Stimulated activated CD4-positive, alpha-beta T cell treated with anti-CD3 and anti-CD28 coated beads, Interleukin-12 subunit alpha, Interleukin-12 subunit beta, amount 100 ng/mL, for 4 hours (primary cell): ENCODE measurements at places on chromosomes 7 and 10.

GRCh38 chr7:51430480-51431086 is 114.0 kb upstream of the COBL start:
- peak; percentile 18 for DNase-seq

- DNase-seq: no peak
Observed at GRCh38 chr10:101284101-101284743, 55.0 kb upstream of the LBX1 start.

DNA sequence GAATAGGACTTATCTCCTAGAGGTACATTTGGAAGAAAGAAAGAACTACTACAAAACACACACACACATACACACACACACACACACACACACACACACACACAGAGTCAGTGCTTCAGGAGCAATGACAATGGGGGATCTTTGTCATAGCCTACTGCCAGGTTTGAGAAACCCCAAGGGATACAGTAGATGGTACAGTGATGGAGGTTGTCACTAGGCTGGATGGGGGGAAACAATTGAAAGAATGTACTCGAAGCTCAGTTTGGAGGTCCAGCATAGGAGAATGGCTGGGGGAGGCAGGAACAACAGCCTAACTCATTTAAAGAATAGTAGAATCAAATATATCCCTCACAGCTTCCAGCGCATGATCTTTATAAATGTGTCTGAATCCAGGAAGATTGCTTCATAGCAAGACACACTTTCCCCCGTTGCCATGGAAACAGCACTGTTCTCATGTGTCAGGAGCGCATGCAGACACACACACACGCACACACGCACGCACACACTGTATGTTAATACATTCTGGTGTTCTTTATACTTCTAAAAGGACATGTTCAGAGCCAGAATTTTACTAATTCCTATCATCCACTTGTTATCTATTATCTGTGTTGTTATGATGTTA is 32.6 kb upstream of the ZNRF2 start:
- DNase-seq: no peak

DNA sequence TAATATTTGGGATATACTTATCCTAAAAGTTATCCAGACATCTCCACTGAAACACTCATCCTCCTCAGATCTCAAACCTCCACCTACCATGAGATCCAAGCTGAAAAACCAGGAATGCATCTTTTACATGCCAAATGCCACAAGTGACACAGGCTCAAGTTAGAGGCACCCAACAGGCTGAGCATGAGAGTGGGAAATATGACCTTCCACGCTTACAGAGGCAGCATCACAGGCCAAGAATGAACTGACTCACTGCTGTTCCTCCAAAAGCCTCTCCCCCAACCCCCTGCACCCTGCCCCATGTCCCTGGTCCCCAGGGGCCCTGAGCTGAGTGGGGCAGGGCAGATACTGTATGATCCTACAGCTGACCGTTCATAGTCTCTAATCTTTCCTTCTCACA is 4.8 kb upstream of the MTPAP start:
- DNase-seq: no peak

- peak; percentile 4 for DNase-seq
Observed at GRCh38 chr7:20330928-20331909, 519 bp downstream of the ITGB8 start.

- DNase-seq: no peak
Observed at GRCh38 chr10:61786728-61787127, 114.8 kb upstream of the ARID5B start.

DNA sequence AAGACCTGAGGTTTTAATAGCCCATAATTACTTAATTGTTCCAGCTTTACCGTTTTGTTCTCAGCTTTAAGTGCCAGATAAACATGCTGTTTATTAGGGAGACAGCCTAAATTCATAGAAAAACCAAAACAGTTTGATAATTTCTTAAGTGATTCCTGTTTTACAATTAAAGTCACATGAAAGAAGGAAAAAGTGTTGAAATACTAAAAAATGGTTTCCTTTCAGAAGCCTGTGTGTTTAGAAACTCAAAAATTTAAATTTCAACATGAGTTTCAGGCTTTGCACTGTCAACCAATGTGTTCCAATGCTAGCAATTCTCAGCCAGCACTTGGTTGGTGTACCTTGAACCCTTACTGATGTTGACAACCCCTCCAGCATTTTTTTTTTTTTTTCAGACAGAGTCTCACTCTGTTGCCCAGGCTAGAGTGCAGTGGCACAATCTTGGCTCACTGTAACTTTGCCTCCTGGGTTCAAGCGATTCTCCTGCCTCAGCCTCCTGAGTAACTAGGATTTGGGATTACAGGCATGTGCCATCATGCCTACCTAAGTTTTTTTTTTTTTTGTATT is 135.3 kb downstream of the ICA1 start:
- no peak for DNase-seq

GRCh38 chr10:128217136-128217535 is 90.9 kb upstream of the MKI67 start:
- no peak for DNase-seq

DNA sequence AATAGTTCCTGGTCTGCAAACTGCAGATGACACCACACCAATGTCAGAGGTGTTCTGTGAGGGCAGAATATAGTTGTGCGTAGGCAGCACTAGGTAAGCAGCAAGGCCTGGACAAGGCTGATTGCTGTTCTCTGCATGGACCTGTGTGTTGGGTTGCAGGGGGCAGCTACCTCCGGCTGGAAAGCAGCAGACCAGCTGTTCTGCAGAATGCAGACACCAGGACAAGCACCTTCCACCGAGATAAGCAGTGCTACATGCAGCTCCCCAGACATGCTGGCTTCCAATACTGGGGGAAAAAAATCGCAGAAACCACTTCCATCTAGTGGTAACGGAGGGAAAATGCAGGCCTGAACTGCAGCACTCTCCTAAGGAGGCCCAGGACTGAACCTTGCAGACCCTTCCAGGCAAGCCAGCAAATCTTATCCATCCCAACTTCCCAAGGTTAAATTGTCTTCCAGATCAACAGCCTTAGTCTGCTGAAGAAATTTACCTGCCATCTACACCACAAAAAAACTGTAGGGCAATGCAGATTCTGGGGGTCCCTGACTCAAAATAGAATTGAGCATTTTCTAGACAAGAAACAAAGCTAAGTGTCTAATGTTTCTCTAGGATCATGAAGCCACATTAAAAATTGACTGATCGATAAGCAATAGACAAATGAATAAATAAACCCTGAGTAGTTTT is 50.5 kb upstream of the COBL start:
- no peak for DNase-seq

DNA sequence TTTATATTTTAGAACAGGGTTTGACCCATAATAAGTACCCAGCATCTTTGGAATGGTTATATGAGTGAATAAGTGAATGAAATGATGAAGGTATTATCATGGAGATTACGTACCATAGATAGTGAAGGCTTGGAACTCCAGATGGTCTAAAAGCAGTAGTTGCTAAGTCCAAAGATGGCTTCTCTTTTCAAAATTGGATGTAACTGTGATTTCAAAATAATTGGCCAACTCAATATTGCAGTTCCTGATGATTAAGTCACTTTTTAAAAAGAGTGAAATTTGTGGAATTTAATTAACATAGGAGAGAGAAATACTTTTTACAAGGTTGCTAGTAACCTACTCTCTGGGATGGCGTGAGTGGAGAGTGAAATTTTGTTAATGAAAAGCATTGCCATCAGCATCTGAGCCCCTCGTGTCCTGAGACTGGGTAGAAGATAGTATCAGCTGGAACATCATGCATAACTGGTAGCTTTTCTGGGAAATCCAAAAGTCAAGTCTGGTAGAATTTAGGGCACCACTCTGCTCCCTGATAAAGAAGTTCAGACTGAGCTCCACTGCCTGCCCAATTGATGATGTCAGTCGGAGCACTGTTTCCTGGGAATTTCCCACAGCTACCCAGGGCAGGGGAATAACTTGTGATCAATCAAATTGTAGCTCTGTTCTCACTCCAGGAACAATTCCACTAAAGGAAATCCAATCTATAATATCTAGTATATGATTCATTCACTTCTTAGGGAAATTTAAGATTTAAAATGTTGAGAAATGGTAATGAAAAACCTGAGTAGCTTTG is 3.2 kb downstream of the GPR141 start:
- DNase-seq: no peak

DNA sequence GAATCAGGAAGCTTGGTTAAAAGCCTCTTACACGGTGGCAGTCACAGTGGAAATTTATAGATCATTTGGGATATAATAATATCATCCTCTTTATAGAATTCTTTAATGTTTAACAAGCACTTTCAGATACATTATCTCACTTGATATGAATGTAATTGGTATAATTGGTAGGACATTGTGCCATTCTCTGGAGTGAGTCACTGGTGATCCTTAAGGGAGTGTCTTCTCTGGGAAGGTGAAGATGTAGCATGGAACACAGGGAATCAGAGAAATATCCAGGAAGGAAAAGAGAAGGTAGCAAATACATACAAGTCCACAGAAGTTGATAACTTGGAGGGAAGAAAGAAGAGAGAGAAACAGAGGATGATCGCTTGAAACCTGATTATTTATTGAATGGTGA is 9.8 kb downstream of the PTPRZ1 start:
- no peak for DNase-seq

DNA sequence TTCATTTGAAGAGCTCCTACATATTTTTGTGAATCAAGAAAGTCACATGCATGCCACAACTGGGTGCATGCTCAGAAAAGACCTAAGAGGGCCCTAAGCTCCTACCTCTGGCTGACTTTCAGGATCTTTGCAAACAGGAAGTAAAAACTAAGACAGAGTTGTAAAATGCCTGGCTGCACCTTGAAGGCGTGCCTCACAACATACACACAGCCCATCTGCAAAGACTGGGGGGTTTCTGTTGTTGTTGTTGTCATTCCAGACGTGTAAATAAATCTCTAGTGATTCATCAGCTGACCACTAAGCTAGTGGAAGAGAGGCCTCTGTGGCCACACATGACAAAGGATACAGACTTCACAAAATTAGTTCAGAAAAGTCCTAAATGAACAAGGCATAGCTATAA is 31.8 kb downstream of the SMURF1 start:
- DNase-seq: no peak

- DNase-seq: no peak
Observed at GRCh38 chr7:95018021-95018420, 110.6 kb downstream of the PPP1R9A start.

DNA sequence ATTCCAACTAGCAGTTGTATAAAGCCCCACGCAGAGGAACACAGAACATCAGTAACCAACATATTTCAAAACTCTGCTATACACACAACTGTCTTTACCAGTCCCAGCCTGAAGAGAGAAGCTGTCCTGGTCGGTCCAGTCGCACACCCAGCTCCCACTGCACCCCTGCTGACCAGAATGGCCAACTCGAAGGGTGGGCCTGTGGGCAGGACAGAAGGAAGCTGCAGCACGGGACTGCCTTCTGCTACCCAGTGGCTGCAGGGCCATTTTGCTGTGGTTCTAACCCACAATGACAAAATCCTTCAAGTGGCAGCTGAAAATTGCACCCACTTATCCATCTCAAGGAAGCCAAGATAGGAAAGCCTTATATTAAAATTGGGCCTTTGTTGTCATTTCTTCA is 48.2 kb downstream of the GSDME start:
- no peak for DNase-seq

GRCh38 chr7:88072715-88073055 is 138.6 kb downstream of the ADAM22 start:
- DNase-seq: no peak

GRCh38 chr10:60430836-60431597 is 41.3 kb upstream of the ANK3 start:
- no peak for DNase-seq

- no peak for DNase-seq
Observed at GRCh38 chr10:132290631-132291030, 17.1 kb downstream of the STK32C start.

DNA sequence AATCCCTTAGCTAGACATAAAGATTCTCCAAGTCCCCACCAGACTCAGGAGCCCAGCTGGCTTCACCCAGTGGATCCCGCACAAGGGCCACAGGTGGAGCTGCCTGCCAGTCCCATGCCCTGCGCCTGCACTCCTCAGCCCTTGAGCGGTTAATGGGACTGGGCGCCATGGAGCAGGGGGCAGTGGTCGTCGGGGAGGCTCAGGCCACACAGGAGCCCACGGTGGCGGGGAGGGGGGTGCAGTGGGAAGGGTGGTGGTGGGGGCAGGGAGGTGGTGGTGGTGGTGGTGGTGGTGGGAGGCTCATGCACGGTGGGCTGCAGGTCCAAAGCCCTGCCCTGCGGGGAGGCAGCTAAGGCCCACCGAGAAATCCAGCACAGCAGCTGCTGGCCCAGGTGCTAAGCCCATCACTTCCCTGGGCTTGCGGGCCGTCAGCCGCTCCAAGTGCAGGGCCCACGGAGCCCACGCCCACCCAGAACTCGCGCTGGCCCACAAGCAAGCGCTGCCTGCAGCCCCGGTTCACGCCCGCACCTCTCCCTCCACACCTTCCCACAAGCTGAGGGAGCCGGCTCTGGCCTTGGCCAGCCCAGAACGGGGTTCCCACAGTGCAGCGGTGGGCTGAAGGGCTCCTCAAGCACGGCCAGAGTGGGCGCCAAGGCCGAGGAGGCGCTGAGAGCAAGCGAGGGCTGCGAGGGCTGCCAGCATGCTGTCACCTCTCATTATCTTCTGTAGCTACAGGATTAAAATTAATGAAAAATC is 732.5 kb upstream of the POM121L12 start:
- no peak for DNase-seq

- no peak for DNase-seq
Observed at GRCh38 chr7:21702303-21702702, 159.5 kb downstream of the DNAH11 start.

DNA sequence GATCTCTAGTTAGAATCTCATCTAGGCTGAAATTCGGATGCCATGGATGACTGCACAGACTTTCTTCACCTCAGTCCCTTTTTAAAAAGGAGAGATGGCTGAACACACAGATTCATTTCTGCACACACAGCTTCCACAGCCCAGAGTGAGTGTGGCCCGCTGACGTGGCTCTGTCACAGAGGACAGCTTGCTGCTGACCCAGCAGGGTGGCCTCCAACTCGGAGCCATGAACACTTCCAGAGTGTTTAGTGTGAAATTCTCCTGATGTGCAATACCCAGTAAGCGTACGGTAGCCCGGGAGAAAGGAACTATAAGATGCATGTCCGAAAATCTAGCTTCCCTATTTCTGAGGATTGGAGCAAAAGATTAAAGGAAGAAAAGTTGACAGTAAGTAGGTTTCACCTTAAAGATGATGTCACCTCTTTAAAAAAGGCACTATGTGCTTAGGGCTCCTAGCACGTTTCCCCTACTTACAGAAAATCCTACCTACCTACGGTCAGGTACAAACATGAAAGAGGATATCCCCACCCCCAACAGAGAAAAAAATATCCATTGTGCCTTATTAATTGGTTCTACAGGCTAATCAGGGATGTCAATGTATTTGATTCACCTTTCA is 162.2 kb downstream of the RAPGEF5 start:
- DNase-seq: no peak

DNA sequence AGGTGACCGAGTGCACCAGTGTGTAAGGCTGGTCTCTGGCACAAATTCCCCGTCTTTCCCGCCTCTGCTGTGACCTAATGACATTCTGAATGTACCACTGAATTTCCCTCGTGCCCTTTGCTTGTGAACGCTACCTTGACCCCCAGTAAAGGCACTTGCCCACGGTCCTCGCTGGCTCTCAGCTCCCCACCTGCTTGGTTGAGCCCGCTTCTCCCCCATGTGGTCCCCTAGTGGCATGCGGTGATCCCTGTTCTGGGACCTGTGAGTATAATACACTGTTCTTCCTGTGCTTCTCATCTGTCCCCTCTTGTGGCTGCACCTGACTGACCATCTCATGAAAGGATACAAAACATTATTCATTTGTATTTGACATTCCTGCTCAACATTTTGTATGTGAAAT is 495.7 kb downstream of the INHBA start:
- DNase-seq: no peak

GRCh38 chr10:132492323-132493025 is 45.1 kb upstream of the INPP5A start:
- DNase-seq: no peak
